ENCODE measurements at places on chromosomes 1 and 21.

DNA sequence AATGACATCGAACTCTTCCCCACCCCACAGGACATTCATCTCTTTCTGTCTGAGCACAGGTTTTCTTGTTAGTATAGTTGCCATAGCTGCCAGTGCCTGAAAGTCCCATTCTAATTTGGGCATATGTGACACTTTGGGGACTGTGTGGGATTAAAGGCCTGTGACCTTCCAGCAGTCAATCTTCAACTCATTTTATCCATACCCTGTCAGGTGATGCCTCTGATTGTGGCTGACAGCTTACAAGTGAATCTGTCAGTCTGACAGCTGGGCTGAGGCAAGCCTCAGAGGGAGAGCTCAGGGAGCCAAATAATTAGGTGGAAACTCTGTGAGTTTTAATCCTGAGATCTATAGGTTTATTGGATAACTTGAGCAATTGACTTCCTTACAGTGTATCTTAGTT, 29.6 kb downstream of the ZCCHC17 start:
- no peak for DNase-seq

GRCh38 chr1:173347282-173347818, 129.8 kb upstream of the PRDX6 start:
- DNase-seq, result no peak

DNA sequence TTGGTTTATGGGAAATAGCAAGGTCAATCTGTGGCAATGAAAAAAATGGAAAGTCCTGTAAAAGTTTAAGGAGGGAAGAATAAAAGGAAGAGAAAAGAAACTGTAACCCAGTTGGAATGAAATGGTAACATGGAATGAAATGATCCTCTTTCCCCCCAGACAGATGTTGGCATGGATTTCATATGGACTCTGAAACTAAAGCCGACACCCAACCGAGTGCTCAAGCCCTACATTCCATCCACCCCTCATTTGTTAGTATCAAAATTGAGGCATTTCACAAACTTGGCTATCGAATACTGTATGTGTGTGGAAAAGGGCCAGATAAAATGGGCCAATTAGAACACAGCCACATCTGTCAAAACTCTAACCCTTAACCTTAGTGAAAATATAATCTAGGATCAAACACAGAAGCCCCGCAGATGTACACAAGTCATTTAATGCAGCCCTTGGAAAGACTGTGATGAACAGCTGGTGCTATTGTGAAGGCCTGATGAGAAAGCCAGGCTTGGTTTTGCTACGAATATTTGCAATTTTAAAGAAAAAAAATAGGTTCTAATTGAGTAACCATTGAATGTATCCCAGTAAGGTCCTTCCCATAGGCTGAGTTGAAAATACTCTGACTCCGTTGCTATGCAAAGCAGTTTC, 72.6 kb upstream of the RGL1 start:
- DNase-seq, result no peak

DNA sequence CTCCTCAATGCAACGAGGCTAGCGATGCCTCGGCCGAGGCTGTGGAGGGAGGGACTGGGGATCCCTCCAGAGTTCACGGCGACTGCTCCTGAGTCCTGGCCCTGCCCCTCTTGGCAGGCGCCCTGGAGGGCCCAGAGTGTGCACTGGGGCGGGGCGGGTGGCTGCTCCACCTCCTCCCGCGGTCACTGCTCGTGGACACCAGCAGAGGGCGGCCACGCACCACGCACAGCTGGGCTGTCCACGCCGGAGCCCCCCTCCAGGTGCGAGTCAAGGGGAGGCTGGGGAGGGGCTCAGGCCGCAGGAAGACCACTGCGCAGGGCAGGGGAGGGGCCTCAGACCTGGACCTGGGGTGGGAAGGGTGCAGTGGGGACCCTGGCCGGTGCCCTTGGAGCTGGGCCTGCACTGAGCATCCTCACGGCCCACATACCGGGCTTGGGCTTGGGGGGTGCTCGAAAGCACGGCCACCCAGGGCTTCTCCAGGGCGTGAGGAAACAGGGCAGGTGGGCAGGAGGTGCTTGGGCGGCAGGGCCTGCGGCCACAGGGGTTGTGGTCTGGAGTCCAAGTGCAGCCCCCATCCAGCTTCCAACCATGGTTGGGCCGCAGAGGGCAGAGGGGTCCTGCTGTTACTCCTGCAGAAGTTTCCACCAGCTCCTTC, 20.6 kb upstream of the TTC34 start:
- DNase-seq, result peak; percentile 38

- DNase-seq, result peak; percentile 6
Observed at GRCh38 chr1:47262787-47263413, 30.9 kb upstream of the TAL1 start.

- DNase-seq, result no peak
Observed at GRCh38 chr1:178096421-178096820, 2.5 kb downstream of the RASAL2 start.

GRCh38 chr1:178692564-178693327, 32.3 kb upstream of the RALGPS2 start:
- no peak for DNase-seq

GRCh38 chr1:47325528-47325927, 8.1 kb upstream of the CMPK1 start:
- no peak for DNase-seq

- DNase-seq, result no peak
Observed at GRCh38 chr1:207459008-207459407, 4.9 kb downstream of the CR2 start.

DNA sequence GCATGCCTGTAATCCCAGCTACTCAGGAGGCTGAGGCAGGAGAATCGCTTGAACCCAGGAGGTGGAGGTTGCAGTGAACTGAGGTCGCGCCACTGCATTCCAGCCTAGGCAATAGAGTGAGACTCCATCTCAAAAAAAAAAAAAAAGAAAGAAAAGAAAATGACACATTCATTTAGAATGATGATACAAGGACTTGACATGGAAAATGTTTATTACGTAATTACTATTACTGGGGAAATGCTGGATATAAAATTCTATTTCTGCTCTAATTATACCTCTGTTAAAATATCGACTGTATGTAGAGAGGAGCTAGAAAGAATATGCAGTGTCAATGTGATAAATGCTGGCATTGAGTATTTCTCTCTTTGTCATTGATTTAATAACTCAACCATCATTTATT, 54.7 kb upstream of the CTPS1 start:
- no peak for DNase-seq

DNA sequence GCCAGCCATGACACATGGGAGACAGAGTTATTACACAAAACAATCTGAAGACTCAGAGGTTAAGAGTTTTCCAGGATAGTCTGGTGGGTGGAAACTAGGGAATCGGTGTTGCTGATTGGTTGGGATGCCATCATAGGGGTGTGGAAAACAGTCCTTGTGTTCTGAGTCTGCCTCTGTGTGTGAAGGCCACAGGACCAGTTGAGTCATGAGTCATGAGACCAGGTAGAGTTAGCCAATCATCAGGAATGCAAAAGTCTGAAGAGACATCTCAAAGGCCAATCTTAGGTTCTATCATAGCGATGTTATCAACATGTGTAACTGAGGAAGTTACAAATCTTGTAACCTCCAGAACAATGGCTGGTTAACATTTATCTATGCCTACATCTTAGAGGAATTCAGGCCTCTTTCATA, 49.7 kb upstream of the NEK7 start:
- no peak for DNase-seq

DNA sequence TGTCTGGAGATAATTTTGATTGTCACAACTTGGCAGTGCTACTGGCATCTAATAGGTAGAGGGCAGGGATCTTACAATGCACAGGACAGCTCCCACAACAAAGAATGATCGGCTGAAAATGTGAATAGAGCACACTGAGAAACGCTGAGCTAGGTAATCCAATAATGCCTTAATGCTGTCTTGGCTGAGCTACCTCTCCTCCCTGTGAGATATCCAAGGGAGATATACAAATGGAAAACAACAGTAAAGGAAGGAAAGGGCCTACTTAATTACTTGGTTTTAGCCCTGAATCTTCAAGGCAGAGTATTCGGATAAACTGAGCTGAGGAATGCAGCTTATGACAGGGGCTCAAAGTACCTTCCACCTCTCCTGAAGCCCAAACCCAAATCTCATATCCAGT, 2.9 kb downstream of the DNASE2B start:
- no peak for DNase-seq

All from NCI-H2171 (cell line).